GM04504 (cell line): ENCODE measurements at places on chromosomes 11 and 22.

DNA sequence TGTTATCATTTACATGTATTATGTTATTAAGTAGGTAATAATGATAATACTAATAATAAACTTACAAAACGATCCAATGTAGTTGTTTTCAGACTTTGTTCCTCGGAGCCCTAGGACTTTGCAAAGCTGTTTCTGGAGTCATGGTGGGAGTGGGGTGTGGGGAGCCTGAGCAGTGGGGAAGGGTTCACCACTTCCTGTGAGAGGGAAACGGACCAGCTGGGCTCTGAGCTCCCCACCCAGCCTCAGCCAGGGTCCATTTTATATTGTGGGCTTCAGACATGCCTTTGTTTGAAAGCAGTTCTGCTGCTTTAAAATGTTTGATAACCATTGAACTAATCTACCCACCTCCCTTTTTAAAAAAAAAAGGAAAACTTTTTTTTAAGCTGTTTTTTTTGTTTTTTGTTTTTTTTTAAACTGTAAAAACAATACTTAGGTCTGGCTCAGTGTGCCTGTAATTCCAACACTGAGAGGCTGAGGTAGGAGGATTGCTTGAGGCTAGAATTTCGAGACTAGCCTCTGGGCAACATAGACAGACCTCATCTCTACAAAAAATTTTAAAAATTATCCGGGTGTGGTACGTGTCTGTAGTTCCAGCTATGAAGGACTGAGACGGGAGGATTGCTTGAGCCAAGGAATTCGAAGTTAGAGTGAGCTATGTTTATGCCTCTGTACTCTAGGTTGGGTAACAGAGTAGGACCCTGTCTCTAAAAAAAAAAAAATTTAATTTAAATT is 7.0 kb downstream of the SERPING1 start:
- no peak for DNase-seq

GRCh38 chr11:47524291-47524874 is 28.5 kb downstream of the CELF1 start:
- no peak for DNase-seq

DNA sequence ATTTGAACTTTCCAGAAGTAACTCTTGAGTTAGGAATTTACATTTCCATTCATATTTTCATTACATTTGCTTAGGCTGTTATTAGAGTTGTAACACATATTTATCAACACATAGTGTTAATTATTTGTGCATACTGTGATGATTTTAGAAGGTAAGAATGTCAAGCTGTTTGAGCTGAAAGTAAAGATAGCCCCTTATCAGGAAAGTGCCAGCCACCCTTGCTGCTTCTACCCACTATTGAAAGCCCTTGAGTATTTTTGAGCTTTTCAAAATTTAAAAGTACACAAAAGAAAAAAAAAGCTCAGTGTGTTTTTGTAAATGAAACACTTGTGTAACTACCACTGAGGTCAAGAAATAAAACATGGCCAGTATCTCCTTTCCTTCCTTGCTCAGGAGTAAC is 8.0 kb downstream of the APLP2 start:
- no peak for DNase-seq

GRCh38 chr11:110691926-110692325 is 20.3 kb downstream of the ARHGAP20 start:
- DNase-seq, result no peak

- DNase-seq, result no peak
Observed at GRCh38 chr11:1231396-1232020, 8.6 kb downstream of the MUC5B start.

GRCh38 chr11:46889251-46889650 is 29.1 kb downstream of the LRP4 start:
- DNase-seq, result no peak

DNA sequence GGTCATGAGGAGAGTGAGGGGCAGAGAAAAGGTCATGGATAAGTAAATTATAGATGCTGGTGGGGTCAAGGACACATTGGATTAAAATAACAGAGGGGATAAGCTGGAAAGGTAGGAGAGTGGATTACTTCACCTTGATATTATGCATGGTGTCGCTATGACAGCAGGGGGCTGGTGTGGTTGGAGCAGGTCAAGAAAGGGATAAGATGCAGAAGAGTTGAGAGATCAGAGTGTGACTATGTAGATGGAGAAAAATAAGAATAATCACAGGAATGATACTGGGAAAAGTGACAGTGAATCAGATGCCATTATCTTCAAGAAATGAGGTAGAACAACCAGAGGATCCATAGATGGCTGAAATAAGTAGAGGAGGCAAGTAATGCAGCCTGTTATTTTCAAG is 29.4 kb upstream of the AMOTL1 start:
- DNase-seq, result no peak

- DNase-seq, result no peak
Observed at GRCh38 chr11:91880660-91881059, 344.0 kb upstream of the FAT3 start.

DNA sequence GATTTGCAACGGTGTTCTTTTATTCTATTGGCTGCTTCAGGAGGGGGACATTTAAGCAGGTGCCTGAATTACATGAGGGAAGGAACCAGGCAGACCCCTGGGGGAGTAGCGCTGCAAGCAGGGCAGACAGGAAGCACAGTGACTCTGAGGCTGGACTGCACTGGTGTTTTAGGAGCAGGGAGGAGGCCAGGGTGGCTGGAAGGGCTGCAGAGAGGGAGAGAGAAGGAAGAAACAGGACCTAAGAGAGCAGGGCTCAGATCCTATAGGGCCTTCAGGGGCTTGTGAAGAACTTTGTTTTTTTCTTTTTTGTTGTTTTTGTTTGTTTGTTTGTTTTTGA is 62.5 kb upstream of the SORL1-AS1 start:
- DNase-seq, result no peak

DNA sequence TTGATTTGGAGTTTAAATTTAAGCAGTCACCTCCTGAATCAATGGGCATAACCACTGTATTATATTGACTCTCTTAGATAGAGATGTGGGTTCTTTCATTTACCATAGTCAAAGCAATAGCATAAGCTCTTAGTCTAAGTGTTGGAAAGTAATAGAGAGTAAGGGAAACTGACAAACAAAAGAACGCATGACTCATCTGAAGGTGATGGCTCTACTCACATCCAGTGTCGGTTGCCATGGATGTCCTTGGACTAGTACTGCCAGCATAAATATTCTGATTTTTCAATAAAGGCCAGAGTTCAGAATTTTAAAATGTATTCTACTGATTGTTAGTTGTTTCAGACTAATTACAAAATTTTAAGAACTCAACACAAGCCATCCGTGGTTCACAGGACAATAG is 444.9 kb upstream of the DDI1 start:
- no peak for DNase-seq

DNA sequence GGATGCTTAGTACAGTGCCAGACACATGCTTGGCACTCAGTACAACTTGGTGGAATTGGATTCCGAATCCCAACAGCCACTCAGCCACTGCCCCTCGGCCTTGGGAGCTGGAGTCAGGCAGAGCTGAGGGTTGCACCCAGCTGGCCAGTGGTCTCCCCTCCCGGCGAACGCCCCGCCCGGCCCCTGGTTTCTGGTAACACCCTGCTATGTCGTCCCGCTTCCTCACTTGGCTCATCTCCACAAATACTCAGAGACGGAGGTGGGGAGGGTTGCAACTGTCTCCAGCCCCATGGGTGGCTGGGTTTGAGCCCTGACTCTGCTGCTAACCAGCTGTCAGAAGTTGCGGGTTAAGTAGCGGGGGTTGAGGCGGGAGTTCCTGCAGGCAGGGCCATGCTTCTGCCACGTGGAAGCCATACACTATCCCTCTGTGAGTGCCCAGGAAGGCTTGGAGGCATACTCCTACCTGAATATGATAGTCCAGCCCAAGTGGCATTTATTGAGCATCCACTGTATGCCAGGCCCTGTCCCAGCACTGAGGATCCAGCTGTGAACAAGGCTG is 67.1 kb downstream of the GRIK4 start:
- no peak for DNase-seq

- peak; percentile 36 for DNase-seq
Observed at GRCh38 chr11:127843483-127844396, 743.6 kb downstream of the ETS1 start.

DNA sequence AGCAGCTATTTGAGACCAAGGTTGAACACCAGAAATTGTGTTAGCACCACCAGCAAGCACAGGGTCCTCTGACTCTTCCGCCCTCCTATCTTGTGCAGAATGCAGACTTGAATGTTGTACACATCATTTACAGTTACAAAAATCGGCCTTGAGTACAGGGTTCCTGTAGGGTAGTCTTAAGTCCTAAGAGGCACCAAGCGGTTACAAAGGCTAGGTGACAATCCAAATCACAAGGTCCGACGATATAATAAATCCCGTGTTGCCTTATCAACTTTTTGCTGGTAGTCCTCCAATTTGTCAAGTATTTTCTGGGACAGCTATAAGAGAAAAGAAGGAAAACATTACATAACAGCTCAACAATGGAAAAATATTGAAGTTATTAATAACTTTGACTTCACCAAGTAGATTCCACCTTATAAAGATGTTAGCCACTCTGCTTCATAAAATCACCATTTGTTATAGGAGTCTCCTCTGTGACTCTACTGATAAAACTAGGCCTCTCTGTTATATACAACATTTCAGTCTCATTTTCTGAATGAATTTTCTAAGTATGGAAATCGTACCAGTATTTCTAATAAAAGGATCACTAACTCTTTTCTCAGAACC is 11.8 kb upstream of the FNBP4 start:
- DNase-seq, result no peak

DNA sequence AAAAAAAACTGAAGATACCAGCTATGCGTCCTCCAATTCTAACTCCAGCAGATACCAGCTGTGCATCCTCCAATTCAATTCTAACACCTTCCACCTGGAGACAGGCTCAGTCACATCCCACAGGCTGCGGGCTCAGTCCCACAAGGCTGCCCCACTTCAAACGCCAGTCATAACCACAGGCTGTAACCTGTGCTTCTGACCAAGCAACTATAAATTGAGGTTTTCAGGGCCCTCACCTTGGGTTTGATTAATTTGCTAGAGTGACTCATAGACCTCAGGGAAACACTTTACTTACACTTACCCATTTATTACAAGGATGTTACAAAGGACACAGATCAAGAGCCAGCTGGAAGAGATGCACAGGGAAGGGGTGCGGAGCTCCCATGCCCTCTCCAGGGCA is 32.4 kb upstream of the MSANTD2 start:
- DNase-seq, result no peak

DNA sequence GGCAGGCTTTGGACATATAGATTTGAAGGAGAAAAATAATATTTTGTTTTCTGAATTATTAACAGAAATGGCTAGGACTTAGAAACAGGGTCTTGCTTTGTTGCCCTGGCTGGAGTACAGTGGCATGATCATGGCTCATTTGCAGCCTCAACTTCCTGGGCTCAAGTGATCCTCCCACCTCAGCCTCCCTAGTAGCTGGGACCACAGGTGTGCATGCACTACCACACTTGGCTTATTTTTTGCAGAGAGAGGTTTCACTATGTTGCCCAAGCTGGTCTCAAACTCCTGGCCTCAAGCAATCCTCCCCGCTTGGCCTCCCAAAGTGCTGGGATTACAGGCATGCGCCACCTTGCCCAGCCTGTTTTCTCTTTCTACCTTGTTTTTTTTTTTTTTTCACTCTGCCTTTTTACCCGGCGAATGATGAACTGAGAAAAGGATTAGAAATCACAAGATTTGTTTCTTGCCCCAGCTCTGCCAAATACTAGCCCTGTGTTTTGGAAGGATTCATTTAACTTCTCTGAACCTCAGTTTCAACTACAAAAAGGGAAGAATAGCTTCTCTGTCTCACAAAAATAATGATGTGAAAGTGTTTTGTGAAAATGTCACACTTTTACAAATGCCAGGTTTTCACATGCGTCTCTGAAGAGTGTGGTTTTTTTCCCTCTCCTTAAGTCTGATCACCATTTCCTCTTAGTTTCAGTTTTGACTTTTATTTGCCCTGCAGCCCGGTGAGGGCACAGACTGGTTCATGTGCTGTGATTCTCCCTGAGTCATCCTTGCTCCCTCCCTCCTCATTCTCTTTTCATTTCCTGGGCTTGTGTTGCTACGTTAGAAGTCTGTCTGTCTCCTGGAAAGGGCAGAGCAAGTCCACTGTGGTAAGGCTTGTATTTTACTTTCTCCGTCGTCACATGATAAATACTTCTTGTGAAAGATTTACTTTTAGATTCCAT is 67.7 kb downstream of the BCL2L13 start:
- DNase-seq, result peak; percentile 84

DNA sequence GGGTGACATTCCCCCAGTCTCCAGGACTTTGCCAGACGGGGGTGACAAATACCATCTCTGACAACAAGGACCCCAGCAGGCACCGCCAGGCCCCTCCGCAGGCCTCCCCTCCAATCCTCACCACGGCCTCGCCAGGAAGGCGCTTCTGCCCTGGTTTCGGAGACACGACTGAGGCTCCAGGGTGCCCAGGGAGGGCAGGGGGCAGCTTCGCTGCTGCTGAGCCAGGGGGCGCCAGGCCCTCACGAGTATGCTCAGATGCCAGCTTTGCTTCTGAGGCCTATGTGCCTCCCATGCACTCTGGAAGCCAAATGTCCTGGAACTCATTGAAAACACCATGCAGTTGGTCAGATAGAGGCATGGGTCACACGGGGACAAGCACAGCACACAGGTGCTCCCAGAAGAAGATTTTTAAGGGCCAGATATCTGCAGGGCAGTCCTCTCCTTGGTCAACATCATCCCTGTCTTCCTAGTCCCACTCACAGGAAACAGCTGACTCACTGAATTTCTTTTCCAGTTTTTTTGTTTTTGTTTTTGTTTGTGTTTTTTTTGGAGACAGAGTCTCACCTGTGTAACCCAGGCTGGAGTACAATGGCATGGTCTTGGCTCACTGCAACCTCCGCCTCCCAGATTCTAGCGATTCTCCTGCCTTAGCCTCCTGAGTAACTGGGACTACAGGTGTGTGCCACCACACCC is 19.9 kb downstream of the BID start:
- DNase-seq, result no peak

GRCh38 chr11:36635066-36635862 is 37.2 kb upstream of the RAG2 start:
- DNase-seq, result no peak

DNA sequence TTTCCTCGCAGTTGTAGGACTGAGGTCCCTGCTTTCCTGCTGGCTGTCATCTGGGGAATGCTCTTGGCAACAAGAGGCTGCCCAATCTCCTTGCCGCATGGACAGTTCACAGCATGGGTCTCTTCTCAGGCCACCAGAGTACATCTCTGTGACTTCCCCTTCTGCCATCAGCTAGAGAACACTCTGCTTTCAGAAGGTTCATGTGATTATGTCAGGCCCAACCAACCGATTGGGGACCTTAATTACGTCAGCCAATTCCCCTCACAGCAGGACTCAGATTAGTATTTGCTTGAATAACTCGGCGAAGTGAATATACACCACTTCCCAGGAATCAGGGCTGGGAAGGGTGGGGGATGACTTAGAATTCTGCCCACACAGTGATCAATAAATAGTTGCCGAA is 61.9 kb upstream of the CSNK2A3 start:
- no peak for DNase-seq

GRCh38 chr11:34466802-34467488 is 28.2 kb downstream of the CAT start:
- DNase-seq, result no peak

- no peak for DNase-seq
Observed at GRCh38 chr22:50246242-50247175, 1.7 kb upstream of the TUBGCP6 start.

- no peak for DNase-seq
Observed at GRCh38 chr11:30458541-30458940, 127.6 kb downstream of the MPPED2 start.

GRCh38 chr11:66119348-66120133 is 49.5 kb downstream of the PACS1 start:
- peak; percentile 33 for DNase-seq
